Stimulated activated CD4-positive, alpha-beta T cell treated with anti-CD3 and anti-CD28 coated beads, Interleukin-2, amount 100 ng/mL, for 48 hours (primary cell): ENCODE measurements at places on chromosomes 13 and 19.
A peak's percentile ranks its signal among the peaks of the same experiment; 100 is the strongest.

DNA sequence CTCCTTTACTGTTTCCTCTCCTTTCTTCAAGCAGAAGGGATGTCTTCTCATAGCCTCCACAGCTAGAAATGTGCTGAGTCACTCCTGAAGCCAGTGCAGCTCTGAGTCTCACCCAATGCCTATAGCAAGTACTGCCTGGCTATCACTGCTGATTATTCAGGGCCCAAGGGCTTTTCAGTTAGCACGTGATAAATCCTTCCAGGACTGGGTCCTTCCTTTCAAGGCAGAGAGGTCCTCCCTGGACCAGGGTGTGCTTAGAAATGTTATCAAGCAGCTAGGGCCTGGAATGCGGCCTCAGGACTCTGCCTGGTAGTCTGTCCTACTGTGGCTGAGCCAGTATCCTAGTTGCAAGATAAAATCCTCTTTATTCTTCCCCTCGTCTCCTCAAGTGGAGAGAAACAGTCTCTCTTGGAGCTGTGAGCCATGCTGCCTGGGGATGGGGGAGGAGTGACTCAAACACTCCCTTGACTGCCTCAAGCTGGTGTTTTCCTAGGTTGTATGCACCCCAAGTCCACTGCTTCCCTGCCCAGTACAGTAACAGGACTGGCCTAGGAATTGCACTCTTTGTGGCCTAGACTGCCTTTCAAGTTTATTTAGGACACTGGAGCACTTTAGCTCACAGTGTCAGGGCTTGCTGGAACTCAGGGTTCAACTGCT is 198.7 kb upstream of the SERP2 start:
- no peak for DNase-seq

DNA sequence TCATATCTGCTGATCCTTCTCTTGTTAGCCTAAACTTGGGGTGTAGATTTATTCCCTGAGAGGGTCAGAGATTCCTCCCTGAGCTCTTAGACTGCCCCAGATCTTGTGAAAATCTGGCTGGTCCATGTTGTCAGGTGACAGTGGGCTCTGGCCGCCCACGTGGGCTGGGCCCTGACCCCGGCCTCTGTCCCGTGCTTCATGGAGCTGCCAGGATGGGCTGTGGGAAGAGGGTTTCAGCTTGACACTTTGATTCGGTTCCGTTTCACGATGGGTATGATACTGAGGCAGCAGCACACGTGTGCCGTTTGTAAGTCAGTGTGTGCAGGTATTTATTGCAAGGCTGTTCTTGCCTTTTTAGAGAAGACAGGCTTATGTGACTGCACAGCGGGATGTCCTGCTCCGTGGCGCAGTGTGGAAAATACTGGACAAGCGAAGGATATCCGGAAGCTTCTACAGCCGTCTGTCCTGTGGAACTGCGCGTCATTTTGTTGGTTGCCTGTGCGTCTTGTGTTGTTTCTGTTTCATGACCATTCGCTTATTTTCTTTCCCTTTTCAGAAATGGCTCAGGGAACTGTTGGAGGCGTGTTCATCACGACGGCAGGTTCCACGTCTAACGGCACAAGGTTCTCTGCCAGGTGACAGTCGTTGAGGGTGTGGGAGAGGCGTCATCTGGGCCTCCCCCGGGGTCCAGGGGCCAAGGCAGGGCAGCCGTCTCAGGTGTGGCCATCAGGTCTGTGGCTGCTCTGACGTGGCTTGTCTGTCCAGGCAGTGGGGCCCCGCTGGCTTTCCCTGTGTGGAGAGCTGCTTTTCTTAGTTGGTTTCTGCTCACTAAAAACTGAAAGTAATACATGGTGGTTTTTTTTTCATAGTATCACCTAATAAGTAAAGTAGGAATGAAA is 20.5 kb downstream of the ATP4B start:
- no peak for DNase-seq

DNA sequence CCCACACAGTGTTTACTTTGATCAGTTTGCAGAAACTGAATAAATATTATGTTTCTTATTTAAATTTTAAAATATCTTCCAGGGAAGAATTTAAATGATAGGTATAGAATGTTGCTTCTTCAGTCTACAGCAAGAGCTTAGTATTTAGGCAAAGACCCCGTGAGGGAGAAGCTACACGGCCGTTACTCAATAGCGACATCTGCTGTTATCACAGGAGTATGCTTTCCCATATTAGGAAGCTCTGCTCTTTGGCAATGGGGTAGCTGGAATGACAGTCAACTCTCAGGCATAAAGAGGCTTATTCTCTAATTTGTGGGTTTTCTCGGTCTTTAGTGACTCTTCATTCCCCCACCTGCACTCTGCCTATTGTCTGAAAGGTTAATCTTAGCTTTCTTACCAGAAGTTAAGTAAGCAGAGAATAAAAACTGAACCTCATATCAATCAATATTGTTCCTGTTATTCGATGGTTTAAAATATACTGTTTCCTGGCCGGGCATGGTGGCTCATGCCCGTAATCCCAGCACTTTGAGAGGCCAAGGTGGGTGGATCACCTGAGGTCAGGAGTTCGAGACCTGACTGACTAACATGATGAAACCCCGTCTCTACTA is 13.2 kb upstream of the LHFPL6 start:
- peak; percentile 27 for DNase-seq

GRCh38 chr13:34931572-34931971 is 10.5 kb upstream of the NBEA start:
- no peak for DNase-seq

DNA sequence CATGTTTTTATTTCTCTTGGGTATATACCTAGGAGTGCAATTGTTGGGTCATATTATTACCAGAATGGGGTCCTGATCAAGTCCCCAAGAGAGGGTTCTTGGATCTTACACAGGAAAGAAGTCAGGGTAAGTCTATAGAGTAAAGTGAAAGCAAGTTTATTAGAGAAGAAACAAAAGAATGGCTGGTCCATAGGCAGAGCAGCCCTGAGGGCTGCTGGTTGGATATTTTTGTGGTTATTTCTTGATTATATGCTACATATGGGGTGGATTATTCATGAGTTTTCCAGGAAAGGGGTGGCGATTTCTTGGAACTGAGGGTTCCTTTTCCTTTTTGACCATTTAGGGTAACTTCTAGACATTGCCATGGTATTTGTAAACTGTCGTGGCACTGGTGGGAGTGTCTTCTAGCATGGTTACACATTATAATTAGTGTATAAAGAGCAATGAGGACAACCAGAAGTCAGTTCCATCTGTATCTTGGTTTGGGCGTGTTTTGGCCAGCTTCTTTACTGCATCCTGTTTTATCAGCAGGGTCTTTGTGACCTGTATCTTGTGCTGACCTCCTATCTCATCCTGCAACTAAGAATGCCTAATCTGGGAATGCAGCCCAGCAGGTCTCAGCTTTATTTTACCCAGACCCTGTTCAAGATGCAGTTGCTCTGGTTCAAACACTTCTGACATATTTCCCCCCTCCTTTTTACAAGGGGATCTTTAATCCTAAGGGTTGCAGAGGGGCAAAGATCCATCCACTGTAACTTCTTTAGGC is 41.1 kb downstream of the CEACAM1 start:
- no peak for DNase-seq

DNA sequence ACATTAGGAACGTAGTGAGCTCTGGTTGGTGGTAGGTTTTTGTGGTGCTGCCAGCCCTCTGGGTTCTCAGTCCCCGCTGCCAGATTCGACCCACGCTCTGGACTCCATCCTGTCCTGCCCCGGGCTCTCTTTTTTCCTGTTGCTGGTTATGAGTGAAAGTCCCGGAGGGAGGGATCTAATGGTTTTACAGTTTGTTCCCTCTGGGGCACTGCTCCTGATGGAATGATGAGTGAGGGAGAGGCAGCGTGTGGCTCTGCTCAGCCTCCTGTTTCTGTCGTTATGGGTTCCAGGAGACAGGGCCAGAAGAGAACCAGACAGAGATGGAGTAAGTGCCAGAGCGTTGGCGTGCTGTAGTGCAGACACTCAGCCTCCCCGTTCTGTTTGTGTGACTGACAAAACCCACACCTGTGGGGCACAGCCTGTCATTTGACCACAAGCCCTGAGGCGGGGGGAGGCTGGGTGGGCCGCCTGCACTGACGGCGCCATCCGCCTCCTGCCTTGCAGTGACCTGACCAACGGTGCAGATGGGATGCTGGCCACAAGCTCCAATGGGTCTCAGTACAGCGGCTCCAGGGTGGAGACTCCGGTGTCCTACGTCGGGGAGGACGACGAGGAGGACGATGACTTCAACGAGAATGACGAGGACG is 18.3 kb downstream of the ATP4B start:
- no peak for DNase-seq

- no peak for DNase-seq
Observed at GRCh38 chr13:36918246-36919131, 1.5 kb downstream of the SMAD9 start.

- no peak for DNase-seq
Observed at GRCh38 chr13:102273111-102273510, 128.7 kb downstream of the FGF14 start.

DNA sequence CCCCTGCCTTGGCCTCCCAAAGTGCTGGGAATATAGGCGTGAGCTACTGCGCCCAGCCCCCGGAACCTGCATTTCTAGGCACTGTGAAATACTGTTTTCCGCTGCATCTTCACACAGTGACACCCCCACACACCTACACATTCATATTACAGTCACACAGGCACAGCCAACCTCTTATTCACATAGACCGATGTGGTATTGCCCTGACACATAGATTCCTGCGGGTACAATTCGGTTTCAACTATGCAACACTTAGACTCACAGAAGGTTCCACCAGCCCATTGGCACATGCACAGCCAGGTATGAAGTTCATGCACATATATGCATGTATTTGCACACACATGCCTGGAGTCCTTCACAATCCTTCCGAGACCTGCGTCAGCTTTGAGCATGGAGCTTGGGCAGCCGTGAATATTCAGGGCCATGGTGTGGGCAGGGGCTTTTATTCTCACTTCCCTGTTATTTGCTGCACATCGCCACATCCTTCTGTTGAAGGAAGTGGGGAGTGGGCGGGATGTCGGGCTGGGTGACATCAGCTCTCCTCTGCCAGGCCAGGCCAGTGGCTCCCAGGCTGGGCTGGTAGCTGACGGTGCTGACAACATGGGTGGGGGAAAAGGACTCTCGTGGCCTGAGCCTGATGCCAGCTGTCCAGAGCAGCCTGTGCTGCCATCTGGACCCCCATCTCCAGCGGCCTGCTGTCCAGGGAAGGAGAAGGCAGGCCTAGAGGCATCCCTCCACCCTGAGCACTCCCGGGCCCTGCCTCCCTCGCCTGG is 5.4 kb upstream of the CDC37 start:
- peak; percentile 59 for DNase-seq

- no peak for DNase-seq
Observed at GRCh38 chr19:46618670-46619231, 6.1 kb downstream of the PTGIR start.

- no peak for DNase-seq
Observed at GRCh38 chr19:32638625-32639024, 36.4 kb downstream of the ANKRD27 start.
